KG1 (cell line): ENCODE measurements at places on chromosomes 2 and 18.

GRCh38 chr2:133264989-133265401 lies 303.3 kb downstream of the NCKAP5 start:
- DNase-seq, result no peak

DNA sequence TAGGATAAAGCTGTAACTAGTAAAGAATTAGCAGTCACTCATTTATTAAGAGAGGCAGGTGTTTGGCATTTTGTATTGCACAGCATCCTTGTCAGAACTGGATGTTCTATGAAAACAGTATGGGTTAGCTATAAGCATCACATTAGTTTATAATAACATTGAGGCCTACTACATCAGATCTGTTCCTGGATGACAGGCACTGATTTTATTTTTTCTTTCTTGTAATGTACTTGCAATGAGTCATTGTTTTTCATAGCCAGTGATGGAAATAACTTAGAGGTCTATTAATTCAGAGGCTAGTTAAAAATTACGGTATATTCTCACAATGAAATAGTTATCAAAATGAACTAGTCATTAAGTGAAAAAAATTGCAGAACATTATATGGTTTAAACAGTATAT lies 13.0 kb upstream of the RMDN2 start:
- DNase-seq, result no peak

- no peak for DNase-seq
These were observed 328 bp downstream of the EGR4 start for GRCh38 chr2:73292906-73293533.

DNA sequence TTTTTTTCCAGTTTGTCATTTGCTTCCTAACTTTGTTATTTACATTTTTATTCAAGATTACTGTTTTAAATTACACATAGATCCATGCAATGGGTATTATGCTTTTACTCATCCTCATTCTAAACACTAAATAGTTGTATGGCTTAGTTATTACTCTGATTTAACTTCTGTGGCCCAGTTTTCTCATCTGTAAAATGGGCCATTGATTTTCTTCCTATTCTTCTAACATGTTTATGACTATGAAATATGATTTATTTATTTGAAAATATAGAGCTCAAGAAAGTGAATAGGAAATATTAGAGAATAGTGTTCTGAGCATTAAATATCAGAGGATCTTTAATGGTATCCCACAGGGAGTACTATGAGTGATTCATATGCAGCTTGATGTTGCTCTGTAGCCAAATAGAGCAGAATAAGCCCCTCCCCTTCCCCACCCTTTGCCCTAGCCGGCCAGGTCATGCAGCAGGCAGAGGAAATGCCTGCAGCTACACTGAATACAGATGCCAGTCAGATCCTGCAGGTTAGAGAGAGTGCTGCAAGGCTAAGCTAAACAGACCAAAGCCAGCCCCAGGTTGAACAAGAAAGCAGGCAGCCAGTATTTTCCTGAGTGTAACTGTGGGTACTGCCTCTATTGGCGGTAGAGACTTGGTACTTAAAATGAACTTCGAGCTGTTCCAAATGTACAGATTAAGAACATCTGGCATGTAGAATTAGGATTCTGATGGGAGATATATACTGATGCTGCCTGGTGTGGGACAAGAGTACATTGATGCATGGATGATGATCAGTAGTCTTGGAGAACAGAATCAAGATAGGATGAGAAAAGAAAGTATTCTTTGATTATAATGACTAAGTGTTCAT lies 11.7 kb upstream of the ACYP2 start:
- no peak for DNase-seq

DNA sequence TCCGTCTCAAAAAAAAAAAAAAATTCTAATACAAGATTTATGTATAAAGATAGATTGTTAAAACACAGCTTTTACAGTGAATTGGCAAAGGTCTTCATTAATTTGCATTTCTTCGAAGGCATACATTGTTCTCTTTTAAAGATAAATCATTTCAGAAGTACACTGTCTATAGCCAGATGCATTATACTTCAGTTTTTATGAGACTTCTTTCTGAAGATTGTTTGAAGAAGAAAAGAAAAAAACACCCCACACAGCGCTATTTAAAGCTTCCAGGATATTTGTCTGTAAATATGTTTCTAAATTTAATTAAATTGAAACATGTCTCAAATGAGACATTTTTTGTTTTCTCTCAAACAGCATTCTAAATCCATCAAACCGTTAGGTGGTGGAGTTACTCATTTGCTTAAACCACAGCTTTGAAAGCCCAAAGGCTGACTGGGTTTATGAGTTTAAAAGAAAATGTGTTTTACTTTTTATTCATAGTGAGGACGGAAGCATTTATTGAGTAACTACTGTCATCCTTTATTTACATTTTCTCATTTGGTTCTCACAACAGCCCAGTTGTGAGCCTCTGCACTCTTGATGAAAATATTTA lies 42.4 kb upstream of the C1GALT1C1L start:
- no peak for DNase-seq

GRCh38 chr2:217713395-217714286 lies 289.2 kb downstream of the TNS1 start:
- DNase-seq, result peak; percentile 24

- DNase-seq, result no peak
These were observed 3.5 kb downstream of the COPS9 start for GRCh38 chr2:240132651-240132980.

DNA sequence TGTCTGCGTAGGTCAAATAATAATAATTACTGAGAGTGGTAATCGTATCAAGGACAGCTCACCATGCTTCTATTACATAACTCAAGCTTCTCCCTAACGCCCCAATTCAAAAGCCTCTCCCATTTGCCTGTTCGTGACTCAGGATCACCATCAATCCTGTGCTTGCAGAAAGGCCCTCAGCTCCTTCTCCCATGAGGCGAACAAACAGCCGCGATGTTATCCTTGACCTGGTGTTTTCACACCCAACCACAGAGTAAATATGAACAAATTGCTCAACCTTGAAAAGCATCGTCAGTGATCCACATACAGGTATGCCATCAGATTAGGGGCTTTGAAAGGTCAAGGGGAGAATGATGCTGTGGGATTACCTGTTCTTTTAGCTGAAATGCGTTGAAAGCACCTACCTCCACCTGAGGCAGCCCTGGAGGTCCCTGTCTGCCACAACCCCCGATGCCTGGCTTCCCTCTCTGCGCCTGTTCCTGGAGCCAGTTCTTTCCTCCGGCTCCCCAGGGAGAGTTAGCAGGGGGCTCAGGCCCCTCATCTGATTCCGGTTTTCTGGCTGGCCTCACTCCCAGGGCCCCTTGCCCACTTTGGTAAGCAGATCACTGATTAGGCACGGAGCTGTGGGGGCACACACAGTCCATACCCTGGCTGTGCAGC lies 39.1 kb upstream of the ODC1 start:
- no peak for DNase-seq

DNA sequence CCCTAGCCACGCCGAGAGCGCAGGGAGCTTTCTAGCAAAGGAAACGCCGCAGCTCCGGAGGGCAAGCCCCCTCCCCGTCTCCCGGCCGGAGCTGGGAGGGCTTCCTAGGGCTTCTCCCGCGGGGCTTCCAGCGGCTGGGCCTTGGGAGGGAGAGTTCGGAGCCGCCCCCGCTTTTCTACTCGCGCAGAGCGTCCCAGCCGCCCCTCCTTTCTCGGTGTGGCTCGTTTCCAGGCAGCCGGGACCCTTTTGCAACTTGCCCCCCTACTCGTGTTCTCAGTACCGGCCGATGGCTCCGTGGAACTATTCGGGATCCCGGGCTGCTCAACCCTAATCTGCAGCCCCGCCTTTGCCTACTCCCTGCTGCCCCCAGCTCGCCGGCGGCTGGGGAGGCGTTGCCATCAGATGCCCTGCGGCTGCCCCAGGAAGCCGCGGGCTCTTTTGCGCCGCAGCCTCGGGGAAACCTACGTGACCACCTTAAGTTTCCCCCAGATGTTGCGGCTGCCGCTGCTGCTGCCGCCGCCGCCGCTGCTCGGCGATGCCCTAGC lies 1.5 kb upstream of the NR4A2 start:
- DNase-seq, result no peak

DNA sequence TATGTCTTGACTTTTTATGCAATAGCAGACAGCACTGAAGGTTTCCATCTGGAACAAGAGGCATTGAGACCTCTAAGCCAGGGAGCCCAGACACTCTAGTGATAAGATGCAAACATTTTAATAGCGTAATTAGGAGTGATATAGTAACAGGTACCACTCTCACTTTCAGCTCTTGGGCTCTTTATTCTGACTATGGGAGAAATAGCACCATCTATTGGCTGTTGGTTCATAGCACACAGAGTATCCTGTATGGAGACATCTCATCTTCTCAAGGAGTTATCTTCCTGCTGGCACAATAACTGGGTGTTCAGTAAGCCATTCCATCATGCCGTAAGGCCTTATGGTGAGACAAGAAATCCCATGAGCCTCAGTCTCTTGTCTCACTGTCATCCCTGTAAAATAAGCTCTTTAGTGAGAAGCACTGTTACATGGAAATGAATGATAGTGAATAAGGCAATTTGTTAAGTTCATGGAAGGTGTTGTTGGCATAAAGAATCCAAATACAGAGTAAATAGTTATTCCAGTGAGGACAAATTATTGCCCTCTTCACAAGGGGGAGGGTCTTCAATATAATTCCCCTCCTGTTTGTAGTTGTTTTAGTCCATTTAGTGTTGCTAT lies 48.3 kb downstream of the THUMPD2 start:
- DNase-seq, result no peak

GRCh38 chr2:29397039-29397438 lies 281.8 kb downstream of the CLIP4 start:
- DNase-seq, result no peak

- DNase-seq, result no peak
These were observed 299.5 kb upstream of the SOX11 start for GRCh38 chr2:5392658-5393057.

DNA sequence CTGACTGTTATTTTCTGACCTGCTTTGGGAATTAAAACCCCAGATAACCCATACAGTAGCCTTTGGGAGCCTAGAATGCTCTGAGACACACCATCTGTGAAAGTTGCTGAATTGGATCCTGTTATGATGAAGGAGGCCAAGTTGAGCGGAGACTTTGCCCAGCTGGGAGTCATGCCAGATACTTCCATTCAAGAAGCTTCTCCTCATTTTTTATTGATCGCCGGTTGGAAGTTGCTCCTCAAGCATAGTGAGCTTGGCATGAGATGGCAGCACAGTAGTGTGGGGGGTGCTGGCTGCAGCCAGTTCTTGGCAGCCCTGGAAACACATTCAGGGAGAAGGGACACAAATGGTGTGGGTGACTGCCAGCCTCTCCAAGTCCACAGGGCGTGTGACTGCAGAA lies 270.7 kb upstream of the NRP2 start:
- DNase-seq, result no peak

DNA sequence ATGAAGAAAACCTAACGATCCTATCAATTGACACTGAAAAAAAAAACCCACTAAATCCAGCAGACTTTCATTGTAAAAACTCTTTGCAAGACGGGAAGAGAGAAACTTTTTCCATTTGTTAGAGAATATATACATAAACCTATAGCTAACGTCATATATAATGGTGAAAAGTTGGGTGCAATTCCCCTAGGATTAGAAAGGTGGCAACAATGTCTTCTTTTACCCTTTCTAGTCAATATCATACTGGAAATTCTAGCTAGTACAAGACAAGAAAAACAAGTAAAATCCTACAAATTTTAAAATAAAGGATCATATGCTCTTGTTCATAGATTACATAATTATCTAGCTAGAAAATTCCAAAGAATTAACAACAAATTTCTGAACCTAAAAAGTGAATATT lies 1596.5 kb upstream of the LRRTM1 start:
- DNase-seq, result no peak

DNA sequence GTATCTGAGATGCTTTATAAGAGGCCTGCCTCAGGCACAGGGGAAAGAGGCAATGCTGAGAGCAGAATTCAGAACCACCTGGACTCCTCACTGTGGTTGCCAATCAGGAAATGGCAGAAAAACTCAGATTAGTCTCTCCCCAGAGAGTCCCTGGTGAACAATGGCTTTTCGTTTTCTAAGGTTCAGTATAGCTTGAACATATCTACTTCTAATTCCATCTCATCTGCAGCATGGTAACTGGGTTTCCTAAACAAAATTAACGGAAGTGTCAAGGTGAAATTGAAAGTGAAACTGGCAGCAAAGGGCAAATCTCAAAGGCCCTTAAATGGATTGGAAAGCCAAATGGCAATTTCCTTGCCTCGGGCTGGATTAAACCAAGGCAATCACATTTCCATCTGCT lies 480.2 kb upstream of the ACVR2A start:
- no peak for DNase-seq

- DNase-seq, result no peak
These were observed 36.7 kb downstream of the DNMT3A start for GRCh38 chr2:25304826-25305596.

DNA sequence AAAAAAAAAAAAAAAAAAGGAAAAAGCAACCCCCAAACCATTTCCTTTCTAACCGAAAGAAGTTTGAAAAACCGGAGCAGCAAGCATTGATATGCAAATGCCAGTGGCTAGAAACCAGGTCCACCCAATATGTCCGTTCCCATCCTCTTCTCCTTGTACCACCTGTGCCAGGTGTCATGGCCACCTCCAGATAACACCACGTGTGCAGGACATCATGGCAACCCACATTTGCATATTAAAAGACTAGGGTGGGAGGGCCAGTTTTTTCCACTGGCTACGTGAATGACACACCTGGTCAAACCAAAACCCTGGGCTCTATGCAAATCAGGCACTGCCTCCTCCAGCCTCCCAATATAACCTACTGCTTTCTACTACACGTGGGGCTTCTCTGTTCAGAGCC lies 303.3 kb upstream of the GULP1 start:
- DNase-seq, result no peak

GRCh38 chr2:191436368-191437055 lies 191.3 kb downstream of the MYO1B start:
- DNase-seq, result no peak

DNA sequence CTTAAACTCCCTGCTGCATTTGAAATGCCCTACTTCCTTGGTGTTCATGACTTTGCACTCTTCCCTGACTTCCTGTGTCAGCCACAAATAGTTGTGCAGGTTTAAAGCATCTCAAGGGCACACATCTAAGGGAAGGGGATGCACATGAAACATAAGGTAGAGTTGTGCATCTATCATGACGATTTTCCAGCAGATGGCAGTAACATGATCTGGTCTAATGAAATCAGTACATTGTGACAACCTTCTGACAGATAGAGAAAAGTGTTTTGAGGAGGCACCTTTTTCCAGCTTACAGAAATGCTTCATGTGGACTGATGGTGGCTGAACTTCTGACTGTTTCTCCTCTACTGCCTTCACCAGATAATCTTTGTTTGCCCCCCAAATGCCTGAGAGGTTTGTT lies 238.9 kb downstream of the XIRP2 start:
- no peak for DNase-seq

GRCh38 chr18:9653390-9653789 lies 39.0 kb upstream of the PPP4R1 start:
- no peak for DNase-seq

GRCh38 chr2:235447210-235447609 lies 46.6 kb upstream of the AGAP1 start:
- no peak for DNase-seq

DNA sequence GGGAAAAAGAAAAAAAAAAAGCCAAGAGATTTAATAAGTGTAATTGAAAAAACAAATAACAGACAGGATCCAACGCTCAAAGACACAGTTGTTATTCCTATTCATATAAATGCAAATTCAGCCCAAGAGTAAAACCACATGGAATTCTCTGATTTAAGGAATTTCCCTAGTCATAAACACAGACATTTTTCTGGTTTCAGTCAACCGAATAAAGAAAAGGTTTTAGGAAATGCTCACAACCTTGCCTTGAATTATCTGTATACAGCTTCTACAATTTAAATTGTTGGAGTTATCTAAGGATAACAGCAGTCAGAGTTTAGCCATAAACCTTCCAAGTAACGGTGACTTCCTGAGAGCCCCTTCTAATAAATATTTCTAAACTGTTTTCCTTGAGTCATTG lies 122.7 kb downstream of the VWC2L start:
- no peak for DNase-seq

GRCh38 chr2:150702791-150703190 lies 215.3 kb upstream of the RND3 start:
- no peak for DNase-seq
